ENCODE measurements at places on chromosomes 12 and 14.

GRCh38 chr12:130803702-130804101 is 35.3 kb downstream of the STX2 start:
- no peak for DNase-seq

GRCh38 chr12:123886931-123887582 is 85.6 kb downstream of the CCDC92 start:
- DNase-seq: no peak

DNA sequence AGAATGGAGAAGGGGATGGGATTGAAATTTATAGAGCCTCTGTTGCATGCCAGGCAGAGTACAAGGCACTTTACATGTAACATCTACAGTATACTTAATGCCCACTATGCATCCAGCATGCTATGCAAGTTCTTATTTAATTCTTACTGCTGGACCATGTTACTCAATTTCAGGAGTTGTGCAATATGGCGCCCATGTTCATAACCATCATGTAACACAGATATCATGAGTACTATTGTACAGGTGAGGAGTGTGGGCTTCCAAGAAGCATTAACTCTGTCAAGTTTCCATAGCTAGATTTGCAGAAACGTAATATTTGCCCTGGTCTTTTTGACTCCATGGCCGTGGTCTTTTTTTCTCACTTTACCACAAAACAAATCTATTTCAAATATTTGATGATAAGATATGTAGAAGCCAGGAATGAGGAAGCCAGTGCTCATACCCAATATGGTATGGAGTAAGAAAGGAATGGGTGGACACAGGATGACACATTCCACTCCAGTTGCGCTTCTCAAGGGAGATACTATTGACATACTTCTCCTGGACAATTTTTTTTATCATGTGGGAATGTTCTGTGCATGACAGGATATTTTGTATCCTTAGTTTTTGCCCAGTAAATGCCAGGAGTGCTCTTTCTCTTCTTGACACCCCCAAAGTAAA is 191.8 kb downstream of the C12orf75 start:
- no peak for DNase-seq

- DNase-seq: no peak
Observed at GRCh38 chr12:24931666-24932405, 17.1 kb downstream of the BCAT1 start.

GRCh38 chr14:64137657-64138290 is 156.4 kb downstream of the ESR2 start:
- peak; percentile 6 for DNase-seq

- DNase-seq: no peak
Observed at GRCh38 chr14:44979740-44980356, 17.9 kb downstream of the TOGARAM1 start.

DNA sequence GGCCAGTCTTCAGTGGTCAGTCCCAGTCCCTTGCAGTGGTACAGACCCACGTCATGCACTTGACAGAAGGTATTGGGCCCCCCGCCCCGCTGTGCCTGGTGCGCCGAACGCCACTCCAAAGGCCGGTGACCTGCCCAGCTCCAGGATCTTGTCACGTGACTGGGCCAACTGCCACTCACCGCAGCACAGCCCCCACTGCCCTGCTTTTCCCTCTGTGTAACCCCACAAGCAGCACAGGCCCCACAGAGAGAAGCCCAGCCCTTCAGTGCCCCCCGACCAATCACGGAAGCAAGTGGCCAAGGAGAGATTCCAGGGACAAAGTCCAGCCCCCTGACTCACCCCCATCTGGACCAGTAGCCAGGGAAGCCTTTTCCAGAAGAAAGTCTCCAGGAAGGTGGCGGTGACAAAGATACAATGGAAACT is 498 bp downstream of the GPR132 start:
- peak; percentile 83 for DNase-seq

- DNase-seq: no peak
Observed at GRCh38 chr14:92549859-92550230, 36.3 kb downstream of the RIN3 start.

DNA sequence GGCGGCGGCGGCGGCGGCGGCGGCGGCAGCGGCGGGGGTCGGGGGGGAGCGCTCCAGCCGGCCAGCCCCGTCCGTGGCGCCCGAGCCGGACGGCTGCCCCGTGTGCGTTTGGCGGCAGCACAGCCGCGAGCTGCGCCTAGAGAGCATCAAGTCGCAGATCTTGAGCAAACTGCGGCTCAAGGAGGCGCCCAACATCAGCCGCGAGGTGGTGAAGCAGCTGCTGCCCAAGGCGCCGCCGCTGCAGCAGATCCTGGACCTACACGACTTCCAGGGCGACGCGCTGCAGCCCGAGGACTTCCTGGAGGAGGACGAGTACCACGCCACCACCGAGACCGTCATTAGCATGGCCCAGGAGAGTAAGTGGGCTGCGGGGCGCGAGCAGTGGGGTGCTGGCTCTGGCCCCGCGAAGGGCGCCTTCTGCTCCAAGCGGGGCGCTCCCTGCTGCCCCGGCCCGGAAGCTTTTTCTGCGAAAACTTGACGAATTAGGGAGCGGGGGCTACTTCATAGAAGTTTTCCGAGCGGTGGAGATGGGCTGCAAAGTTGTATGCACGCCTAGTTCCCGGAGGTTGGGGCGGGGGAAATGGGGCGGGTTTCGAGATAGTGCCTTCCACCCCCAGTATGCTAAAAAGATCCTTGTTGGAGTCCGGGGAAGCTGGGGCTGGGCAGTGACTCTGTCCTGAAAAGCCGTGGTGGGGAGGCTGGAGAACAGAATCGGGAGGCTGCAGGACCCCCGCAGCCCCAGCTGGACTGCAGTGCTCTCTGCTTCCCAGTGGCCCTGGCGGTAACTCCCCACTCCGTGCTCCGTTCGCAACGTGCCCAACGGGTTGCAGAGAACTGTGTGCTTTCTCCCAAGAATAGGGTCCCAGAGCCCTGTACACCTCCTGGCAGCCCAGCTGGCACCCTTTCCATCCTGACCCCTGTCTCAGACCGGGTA is 751 bp downstream of the GDF11 start:
- peak; percentile 82 for DNase-seq

DNA sequence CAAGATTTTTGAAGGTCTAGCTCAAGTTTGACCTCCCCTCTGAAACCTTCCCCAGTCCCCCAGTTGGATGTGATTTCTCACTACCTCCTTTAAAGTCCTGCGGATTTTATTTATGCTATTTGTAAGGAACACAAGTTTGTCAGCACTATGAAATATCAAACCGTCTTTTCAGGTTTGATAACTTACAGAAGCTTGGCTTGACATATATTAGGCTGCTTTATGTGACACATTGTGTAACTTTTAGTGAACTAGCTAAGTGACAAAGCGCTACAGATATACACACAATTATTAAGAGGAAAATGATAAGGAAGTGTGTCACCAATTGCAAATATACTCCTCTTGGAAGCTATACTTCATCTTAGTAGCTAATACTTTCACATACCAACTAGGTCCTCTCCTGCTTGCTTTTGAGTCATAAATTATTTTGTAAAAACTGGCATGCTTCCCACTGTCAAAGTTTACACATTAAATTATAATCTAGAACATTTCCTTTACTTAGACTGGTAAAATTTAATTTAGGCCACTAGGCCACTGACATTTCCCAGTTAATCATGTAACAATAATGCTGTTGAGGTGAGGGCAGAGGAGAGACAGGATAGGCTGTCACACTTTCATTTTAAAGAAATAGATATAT is 149.5 kb downstream of the TMTC3 start:
- DNase-seq: no peak

DNA sequence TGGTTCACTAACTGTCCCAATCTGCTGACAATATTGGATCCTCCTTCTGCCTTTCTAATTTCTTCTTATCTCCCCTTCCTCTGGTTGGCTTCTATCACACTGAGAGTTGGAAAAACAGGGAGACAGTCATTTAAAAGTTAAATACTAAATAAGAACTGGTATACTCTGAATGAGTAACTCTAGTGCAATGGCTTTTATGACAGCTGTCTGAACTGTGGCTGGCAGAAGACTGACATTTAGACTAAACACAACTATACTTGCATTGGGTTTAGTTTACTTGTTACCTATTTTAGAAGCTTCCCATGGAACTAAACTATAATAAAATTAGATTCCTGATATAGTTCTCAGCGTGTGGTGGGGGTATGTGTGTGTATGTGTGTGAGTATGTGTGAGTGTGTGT is 7.9 kb upstream of the MAGOHB start:
- DNase-seq: no peak

- DNase-seq: no peak
Observed at GRCh38 chr14:64953661-64954060, 11.1 kb upstream of the GPX2 start.

DNA sequence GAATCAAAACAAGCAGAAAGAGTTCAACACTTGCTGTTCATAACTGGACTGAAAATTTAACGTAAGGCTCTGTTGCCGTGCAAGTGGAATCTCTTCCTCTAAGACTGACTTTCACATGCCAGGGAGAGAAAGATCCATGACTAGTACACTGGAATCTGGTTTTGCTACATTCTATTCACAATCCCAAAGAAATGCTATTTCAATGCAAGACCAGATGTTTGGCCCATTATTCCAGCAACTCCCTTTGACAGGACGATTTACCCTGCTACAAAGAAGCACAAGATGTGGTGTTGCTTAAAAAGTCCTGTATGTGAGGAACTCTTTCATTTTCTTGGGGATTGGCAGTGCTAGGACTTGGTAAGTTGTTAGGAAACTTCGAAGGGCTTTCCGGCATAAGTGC is 17.4 kb downstream of the RFC5 start:
- DNase-seq: no peak

- no peak for DNase-seq
Observed at GRCh38 chr12:12439636-12440035, 82.8 kb downstream of the BORCS5 start.

DNA sequence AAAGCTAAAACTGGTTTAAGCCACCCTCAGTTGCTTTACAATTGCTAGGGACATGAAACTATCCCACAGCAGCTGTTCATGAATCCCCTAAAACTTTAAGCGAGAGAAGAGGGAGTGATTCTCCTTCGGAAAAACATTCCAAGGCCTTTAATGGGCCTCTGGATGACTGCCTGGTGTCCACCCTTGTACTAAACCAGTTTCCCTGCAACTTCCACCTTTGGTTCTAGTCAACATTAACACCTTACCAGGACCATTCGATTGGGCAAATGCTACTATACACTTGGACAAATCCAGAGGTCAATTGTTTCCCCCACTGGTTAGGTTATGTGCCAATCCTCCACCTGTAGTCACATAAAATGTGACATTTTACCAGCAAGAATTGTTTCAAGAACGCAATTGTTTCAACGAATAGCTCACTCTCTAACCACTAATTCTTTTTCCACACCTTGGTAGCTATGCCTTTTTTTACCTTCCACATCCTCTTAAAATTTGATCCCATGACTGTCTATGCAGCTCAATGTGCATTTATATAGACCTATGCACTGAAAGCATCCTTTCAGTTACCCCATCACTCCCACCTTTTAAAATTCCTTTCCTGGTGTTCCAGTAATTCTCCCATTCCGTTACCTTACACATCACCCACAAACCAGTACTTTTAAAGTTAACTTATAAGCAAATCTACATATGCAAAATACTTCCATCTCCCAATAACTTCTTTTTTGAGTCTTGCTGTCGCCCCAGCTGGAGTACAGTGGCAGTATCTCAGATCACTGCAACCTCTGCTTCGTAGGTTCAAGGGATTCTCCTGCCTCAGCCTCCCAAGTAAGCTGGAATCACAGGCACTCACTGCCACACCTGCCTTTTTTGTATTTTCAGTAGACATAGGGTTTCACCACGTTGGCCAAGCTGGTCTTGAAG is 3.6 kb downstream of the UBC start:
- DNase-seq: peak; percentile 64
